Osteocyte (in vitro differentiated cells): ENCODE measurements at places on chromosomes 7 and 10.

DNA sequence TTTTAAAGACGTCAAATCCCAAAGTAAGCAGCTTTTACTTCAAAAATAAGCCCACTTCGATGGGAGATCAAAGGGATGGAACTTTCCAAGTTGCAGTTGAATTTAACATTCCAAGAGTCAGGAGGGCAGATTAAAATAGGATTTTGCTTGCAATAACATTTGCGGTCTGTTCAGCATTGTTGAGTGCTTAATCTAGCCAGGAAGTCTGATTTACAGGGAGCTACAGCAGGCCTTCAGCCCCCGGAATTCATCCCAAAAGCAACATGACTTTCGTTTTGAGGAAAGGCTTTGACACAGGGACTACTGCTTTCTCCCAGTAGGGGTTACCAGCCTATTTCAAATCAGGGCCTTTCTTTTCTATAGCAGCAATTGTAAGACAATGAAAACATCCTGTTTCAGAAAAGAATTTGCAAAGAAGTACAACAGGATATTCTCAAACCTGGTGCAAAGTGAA, 279.6 kb upstream of the PITRM1 start:
- DNase-seq, result no peak

- no peak for DNase-seq
These were observed 285.9 kb upstream of the FZD8 start for GRCh38 chr10:35927990-35928488.

GRCh38 chr10:35573796-35574195, 31.3 kb upstream of the GJD4 start:
- no peak for DNase-seq

DNA sequence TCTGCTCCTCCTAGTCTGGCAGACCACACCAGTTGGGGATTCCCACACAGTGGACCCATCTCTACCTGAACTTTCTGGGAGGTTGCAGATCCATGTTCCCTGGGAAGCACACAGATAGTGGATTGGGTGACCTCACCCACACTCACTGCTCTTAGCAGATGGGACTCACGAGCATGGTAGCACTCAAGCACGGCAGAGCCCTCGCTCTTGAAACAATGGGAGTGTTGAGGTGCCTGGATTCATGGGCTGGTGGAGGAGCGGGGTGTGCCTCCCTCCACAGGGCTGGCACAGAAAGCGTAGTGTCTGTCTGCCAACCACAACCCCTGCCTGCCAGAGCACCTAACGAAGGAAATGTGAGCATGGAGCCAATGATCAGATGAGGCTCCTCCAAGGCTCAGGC, 568.0 kb downstream of the POM121L12 start:
- DNase-seq, result no peak

GRCh38 chr10:52652431-52653262, 119.9 kb downstream of the MBL2 start:
- no peak for DNase-seq

- no peak for DNase-seq
These were observed 417 bp downstream of the RFC2 start for GRCh38 chr7:74253835-74254128.

DNA sequence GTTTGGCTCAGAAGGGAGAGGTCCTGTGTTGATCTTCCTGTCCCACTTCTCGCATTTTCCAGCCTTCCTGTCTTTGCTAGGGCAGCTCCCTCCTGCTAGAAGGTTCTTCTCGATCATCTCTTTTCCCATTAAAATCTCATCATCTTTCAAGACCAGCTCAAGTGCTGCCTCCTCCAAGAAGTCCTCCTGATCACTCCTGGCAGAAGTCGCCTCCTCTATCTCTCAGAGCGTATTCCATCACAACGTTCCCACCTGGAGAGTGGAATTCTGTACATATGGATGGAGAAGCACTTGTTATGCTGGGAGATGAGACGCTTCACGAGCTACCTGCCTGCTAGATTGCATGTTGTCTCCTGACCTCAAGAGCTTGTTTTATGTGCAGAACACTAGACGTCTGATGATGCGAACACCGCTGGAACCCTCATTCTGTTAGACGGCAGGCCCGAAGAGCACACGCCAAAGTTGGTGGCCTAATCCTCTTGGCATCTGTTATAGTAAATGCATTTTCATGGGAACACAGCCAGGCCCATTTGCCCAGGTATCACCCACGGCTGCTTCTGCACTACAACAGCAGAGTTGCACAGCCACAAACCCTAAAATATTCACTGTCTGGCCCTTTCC, 68.0 kb upstream of the INSIG1 start:
- DNase-seq, result no peak

DNA sequence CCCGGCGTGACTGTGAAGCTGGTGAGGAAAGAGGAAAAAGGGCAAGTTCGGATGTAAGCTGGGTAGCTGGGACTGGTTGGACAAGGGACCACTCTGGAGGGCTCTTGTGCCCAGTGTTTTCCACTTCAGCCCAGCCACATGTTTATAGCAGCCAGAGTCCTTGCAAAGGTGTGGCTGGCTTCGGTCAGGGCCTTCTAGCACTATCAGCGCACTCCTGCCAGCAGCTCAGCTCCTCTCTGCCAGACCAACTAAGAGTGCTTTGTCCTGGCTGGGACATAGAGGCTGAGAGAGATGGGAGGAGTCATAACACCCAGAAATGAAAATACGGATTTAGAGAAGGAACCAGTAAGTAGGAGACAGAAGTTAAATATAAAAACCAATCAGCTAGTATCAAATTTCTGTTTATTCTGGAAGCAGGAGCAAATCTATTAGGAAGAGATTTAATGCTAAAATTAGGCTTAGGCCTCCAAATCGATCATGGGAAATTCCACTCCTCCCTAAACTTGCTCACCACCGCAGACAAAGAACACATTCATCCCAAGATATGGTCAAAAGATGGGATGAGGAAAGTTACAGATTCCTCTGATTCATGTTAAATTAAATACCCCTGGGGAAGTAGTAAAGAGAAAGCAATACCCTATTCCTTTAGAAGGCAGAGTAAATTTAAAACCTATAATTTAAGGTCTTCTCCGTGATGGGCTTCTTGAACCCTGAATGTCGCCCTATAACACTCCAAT, 135.0 kb downstream of the RALA start:
- DNase-seq, result no peak

DNA sequence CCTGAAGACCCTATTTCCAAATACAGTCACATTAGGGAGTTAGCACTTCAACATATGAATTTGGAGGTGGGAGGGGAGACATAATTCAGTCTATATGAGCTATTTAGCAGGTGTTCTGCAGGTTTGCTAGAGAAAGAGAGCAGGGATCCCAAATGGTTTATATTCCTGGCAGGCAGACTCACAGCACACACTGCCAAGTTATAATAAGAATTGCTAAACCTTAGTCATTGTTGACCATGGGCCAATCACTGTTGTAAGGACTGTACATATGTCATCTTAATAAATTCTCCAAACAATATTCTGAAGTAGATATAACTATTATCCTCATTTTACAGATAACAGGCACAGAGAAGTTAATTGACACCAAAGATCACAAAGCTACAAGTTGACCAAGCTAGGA, 1.5 kb upstream of the CCDC3 start:
- no peak for DNase-seq

- DNase-seq, result no peak
These were observed 23.4 kb downstream of the PYROXD2 start for GRCh38 chr10:98391578-98391991.

DNA sequence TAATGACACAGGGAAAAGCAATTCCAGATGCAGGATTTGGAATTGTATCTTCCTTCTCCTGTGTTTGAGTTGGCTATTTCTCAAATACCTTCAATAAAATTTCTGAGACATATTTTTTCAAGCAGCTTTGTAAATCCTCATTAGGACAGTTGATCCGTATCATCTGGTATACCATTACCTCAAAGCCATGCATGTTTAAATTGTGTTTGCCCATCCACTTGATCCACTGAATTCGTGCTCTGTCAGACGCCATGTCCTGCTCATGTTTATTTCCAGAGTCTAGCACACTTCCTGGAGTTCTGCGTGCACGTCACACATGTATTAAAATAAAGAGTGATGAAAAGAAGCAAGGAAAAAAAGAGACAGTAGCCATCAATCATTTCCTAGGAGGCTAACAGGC, 141.8 kb upstream of the CDC14C start:
- DNase-seq, result no peak

DNA sequence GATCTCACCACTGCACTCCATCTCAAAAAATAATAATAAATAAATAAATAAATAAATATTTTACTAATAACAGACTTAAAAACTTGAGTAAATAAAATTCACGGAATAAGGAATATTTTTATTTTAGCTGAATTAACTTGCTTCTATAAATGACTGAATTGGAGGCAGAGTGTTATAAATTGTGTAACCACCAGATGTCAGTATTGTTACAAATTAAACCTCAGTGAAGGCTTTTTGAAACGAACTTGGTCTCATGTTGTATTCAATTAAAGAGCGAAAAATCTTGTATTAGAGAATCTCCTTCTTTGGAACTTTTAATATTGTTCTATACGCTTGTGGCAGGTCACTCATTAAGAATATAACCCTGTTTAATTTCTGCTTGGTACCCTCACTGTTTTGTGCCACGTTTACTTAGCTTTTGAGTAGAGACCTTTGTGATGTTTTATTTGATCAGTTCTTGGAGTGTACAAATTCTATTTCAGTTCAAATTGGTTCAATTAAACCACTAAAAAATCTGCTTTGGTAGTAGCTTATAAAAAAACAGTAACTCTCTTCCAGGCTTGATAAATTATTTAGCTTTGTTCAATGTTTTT, 45.6 kb upstream of the SCIN start:
- no peak for DNase-seq

- DNase-seq, result peak; percentile 82
These were observed 32.1 kb downstream of the ZNF783 start for GRCh38 chr7:149293946-149294633.

DNA sequence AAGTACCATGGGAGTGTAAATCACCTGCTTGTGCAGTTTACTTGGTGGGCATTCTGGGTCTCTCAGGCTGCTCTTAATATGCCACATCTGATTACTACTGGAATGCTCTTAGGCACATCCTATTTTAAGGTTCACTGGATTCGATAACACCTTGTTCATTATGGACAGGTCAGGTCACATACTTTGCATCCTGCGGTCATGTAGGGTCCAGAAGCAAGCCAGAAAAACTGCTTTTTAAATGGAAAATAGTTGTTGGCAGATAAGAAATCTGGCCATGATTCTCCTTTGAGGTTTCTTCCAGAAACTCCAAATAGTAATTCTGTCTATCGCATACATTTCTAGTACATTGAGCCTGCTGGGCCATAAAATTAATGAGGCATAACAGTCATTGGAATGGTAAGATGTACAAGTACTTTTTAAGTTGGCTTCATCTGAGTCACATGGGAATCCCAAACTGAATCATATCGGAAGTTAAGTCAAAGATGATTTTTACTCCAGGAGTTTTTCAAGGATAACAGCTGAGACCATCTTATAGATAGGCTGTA, 371.9 kb downstream of the LRRTM3 start:
- no peak for DNase-seq
